ENCODE measurements at places on chromosomes 1 and 21.

DNA sequence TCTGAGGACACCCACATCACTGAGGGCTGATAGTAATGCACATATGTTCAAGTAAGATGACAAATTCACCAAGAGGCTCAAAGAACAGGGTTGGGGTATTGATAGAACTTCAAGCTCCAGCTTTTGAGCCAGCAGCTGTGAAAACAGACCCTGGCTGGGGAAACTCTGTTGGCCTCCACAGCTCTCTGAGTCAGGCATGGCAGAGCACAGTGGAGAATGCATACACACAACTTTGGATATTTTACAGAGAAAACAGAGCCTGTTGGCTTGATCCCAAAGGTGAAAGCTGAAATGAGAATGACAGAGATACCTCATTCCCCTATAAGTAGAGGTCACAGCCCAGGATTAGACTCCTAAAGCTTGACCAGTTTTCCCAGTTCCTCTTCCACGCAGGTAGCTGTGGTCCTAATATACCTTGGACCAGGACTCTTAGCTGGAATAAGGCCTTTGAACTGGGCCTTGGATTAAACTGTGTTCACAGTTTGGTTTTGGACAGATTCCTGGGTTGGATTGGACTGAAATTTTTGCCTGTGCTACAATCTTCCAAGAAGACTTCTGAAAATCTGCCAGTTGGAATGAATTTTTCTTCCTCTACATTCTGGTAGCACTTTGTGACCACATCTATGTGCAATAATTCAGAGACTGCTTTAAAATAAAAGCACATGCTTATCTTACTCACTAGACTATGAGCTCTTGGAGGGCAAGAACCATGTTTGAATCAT, 101.6 kb upstream of the HMGB4 start:
- no peak for DNase-seq

- no peak for DNase-seq
Measured at GRCh38 chr1:83511146-83511726, 487.7 kb downstream of the TTLL7 start.

GRCh38 chr21:42409366-42409765, 5.7 kb downstream of the UBASH3A start:
- DNase-seq, result no peak

GRCh38 chr21:33189824-33190223, 39.9 kb upstream of the IFNAR2 start:
- no peak for DNase-seq

GRCh38 chr1:68585351-68585750, 88.5 kb upstream of the DEPDC1 start:
- DNase-seq, result no peak

- DNase-seq, result no peak
Measured at GRCh38 chr1:71565262-71565661, 484.4 kb upstream of the ZRANB2 start.

GRCh38 chr1:53316424-53316765, 11.5 kb downstream of the LRP8 start:
- DNase-seq, result no peak

DNA sequence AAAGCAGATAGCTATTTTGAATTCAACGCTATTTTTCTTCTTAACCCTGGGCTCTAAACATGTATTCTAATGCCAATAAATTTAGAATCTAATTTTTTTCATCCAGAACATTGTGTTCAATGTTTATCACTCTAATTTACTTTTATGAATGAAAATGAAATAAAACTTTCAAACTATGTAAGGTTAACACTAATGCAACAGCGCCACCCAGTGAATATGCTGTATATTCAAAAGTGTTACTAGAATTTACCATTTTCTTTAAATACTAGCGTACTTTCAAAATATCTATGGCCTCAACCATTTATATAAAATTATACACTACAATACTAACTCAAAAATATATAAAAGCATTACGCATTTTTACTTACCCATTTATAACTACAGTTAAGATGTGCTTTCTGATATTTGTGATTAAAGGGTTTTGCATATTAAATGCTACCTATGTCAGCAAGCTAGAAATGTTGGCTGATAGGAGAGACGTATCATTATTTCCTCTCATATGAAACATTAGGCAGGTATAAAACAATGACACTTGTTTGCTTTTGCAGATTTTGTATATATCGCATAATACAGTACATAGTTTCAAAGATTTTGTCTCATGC, 5.9 kb upstream of the NUF2 start:
- DNase-seq, result no peak

DNA sequence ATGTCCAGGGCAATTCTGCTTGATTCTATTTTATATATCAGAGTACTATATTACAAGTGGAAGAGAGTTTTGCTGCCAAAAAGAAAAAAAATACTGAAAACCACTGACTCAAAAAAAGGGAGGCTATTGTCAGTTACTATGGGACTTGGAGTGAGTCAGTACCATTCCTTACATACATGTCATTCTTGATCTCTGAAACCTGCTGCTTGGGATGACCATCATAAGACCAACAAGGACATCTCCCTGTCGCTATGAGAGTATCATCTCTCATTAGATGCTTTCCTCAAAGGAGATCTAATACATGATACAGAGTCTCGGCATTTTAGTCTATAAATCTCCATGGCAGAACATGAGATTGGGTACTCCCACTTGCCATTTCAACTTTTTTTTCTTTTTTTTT, 11.8 kb upstream of the INPP5B start:
- DNase-seq, result no peak

DNA sequence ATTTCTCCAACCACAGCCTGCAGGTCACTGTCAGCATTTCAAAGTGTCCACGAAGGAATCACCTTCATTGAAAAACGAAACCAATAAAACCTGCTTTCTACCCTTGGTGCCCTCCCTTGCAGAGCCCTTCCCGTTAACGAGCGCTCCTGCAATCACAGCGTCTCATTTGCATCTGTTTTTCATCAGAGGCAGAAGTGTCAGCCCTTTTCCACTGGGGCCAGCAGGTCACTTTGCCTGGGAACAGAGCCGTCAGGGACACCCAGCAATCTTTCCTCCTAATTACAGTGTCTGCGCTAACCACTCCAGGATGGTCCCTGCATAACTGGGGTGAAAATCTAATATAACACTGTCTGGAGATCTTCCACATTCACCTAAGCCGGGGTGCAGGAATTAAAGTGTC, 85.3 kb downstream of the PSMG1 start:
- no peak for DNase-seq

- no peak for DNase-seq
Measured at GRCh38 chr1:3349161-3349967, 105.1 kb upstream of the ARHGEF16 start.

GRCh38 chr1:70319750-70320149, 34.8 kb downstream of the ANKRD13C start:
- no peak for DNase-seq

GRCh38 chr21:40829791-40830190, 17.2 kb downstream of the DSCAM start:
- DNase-seq, result no peak

DNA sequence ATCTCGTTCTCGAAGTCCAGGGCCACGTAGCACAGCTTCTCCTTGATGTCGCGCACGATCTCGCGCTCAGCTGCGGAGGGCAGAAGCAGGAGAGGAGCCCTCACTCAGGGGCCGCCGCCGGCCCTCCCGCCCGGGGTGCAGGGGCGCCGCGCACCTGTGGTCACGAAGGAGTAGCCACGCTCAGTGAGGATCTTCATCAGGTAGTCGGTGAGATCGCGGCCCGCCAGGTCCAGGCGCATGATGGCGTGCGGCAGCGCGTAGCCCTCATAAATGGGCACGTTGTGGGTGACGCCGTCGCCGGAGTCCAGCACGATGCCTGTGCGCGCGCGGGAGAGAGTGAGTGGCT, 1.8 kb downstream of the ACTA1 start:
- DNase-seq, result no peak

DNA sequence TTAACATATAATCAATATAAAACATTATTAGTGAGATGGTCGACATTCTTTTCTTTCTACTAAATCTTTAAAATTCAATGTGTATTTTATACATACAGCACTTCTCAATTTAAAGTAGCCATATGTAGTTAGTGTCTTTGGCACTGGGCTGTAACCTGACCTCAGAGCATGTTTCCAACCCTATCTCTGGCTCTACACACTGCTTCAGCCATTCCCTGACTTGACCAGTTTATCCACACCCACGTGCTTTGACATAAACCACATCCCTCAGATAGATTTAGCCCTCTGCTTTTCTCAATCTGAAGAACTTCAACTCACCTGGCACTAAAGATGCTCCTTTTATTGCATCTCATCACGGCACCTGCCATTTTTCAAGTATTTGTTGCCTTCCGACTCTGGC, 58.3 kb downstream of the RGS2 start:
- no peak for DNase-seq

- peak; percentile 34 for DNase-seq
Measured at GRCh38 chr1:86913399-86913895, 479 bp downstream of the SELENOF start.

- no peak for DNase-seq
Measured at GRCh38 chr1:148385371-148386030, 97.6 kb downstream of the PPIAL4G start.

DNA sequence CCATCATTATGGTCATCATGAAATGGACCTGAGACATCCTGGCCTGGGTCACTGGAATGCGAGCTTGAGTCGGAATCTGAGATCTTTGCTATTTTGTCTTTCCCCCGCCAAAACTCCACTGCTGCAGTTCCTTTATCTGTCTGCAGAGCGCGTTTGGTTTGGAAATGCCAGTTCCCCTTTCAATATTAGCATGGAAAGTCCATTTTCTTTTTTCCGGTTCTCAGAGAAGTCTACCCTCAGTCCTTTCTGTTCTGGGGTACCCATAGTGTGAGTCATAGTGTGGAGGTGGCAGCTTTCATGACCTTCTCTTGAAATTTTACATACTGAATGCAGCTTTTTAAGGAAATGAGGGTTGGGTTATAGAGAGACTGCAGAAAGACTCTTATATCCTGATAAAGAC, 14.6 kb downstream of the CACNA1E start:
- no peak for DNase-seq

DNA sequence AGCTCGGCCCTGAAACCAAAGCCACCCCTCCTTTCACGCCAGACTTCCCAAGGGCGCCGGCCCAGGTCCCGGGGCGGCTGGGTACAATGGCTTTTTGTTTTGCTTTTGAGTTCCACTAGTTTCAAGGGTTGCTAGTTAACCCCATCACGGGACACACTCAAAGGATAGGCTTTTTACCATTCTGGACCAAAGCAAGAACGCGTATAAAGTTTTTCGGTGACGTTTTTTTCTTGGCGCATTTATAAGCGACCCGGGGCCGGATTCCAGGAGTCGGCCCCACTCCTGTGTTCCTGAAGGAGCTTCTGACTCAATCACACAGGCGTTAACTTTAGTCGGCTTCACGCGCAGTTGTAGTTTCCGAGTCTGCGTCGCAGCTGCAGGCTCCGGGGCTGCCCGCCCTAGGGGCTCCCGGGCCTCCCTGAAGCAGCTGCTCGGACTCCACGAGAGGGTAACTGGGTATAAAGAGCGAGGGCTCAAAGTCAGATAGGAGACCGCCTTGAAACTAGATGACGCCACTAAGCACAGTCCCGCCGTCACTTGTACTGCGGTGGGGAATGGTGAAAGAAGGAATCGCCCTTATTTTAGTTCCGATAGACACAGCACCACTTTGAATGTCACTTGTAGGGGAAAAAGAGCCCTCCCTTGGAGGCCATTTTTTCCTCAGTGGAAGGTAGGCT, 707 bp upstream of the KLHL21 start:
- peak; percentile 54 for DNase-seq

GRCh38 chr1:5342172-5342571, 650.1 kb downstream of the NPHP4 start:
- no peak for DNase-seq

DNA sequence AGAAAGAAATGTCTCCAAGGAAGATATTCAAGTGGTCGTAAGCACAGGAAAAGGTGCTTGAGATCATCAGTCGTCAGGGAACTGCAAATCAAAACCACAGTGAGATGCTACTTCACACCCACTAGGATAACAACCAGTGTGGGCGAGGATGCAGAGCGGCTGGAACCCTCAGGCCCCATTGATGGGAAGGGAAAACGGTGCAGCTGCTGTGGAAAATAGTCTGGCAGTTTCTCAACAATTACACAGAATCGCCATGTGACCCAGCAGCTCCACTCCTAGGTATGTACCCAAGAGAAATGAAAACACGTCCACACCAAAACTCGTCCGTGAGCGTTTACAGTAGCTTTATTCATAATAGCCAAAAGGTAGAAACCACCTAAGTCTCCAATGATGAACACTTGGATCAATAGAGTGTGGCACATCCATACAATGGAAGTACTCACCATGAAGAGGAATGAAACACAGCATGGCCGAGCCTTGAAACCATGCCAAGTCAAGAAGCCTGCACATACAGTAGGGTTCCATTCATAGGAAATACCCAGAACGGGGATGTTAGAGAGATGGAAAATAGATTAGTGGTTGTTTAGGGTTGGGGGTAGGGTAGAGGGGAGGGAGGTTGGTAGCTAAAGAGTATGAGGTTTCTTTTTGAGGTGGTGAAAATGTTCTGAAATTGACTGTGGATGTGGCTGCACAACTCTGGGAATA, 6.1 kb downstream of the DFFB start:
- no peak for DNase-seq

- DNase-seq, result no peak
Measured at GRCh38 chr1:46639547-46639946, 22.9 kb upstream of the MOB3C start.

DNA sequence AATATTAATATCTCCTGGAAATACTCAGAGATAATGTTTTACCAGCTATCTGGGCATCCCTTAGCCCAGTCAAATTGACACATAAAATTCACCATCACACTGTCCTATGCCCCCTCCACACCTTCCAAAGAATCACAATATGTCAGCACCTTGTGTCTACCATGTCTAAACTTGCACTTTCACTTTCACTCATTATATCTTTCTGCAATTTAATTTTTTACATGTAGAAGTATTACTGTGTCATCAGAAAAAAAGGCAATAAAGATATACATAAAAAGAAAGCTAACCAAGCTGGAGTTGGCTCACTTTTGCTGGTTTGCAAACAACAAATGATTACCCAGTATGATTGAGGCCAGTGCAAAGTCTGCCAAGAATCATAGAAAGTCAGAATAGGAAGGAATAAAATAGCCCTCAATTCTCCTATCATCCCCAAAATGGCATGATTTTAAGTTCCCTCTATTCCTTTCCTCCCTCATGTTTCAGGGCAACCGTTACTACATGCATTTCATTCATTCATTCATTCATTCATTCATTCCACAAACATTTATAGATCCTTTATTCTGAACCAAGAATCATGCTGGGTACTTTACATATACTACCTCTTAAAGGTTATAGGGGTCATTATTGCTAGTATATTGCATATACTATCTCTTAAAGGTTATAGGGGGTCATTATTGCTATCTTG, 5.9 kb upstream of the LUZP1 start:
- DNase-seq, result no peak

Data from memory B cell (primary cell).